Esophagus (tissue), 2 donors: ENCODE measurements at places on chromosomes 11 and 22. TPM values are rescaled to one million over a fixed set of nuclear protein-coding genes. Genes with fewer than 3 reads are reported as not detected.

OR4A16 gene
- polyA plus RNA-seq = not detected

OR52H1 gene
- polyA plus RNA-seq = not detected

SH3BP1 gene
- 39.8 TPM for polyA plus RNA-seq

MICALL1 gene
- polyA plus RNA-seq = 41.7 TPM

GVQW3 gene
- polyA plus RNA-seq = 0.11 TPM

APOL5 gene
- polyA plus RNA-seq = not detected

NRGN gene
- polyA plus RNA-seq = 3.1 TPM

TMPRSS5 gene
- polyA plus RNA-seq = 0.49 TPM
